ENCODE measurements at places on chromosomes 13 and 19.

GRCh38 chr19:3644351-3645066 is 17.9 kb upstream of the CACTIN start:
- DNase-seq = no peak

DNA sequence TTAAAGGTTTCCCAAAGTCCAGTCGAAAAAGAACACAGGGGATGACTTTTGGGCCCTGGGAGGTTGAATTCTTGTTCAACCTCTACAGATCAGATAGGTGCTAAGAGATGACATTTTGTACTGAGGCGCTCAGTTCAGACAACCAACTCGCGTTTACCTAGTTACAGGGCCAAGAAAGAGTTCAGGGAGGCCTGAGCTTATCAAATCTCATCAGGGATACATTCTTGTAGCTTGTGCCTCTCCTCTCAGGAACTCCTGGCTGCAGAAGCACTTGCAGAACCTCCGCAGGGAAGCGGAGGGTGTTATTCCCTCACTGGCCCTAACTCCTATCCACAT is 825 bp downstream of the ZNF776 start:
- no peak for DNase-seq

- DNase-seq = no peak
Measured at GRCh38 chr13:83907196-83907989, 25.1 kb upstream of the SLITRK1 start.

DNA sequence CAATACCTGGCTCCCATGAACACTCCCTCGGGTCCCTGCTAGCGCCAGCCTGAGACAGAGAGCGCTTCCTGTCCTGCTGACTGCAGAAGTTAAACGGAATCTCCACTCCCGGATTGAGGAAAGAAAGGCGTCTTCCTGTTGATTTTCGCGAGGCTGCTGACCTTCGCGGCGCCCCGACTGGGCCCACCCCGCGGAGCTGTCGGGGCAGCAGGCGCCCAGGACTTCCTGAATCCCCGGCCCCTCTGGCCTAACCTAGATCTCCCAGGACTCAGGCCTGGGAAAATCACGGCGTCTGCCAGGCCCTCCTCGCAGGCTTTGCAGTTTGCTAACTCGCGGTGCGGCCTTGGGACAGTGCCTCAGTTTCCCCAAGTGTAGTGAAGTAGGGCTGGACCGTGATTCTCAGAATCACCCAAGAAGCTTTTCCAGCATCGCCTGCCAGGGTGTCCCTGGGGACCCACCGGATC is 108.8 kb downstream of the KCTD15 start:
- DNase-seq = no peak

DNA sequence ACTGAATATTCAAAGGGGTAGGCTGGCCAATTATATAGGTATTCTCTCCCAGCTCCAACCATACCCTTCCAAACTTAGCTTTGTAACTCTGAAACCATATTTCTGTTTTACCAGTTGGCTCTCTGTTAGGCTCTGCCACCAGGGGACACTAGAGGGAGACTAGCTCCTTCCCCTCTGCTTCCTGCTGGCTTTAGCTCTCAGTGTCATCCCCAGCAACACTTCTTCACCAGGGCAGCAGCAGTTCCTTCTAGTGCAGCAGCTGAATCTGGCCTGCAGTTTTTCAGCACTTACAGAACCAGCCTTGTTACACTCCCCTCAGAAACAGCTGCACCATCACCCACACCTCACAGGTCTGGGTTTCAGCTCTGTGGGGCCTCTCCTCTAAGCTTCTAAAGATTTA is 51.0 kb upstream of the DOCK9 start:
- no peak for DNase-seq

DNA sequence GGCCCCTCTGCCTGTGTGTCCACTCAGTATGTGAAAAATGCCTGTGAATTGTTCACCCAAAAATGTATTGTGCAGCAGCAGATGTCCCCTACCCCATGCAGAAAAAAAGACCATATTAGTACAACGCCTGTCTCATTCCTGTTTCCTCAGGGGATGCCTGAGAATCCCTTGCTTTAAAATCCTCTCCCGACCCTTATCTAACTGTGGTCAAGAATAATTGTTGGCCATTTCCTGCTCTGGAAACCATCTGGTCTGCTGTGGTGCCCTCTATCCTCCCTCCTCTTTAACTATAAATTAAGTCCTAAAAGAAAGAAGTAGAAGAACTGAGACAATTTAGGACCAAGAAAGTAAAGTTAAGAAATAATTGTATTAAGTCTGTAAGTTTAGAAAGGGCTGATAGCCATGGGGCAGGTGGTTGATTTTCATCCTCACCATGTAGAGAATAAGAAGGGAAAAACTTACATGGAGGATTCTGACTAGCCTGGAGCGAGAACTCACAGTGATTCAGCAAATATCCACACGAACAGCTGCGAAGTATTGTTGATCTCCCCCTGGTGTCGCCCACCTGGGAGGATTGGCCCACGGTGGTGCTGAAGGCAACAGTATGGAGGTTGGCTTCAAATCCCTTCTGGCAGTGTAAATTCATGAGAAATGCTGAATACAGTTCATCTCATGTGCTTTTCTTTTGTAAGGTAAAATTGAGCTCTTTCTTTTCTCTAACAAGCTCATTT is 85.6 kb downstream of the COL4A2 start:
- no peak for DNase-seq

Data from HuH-7.5 (cell line).